ENCODE measurements at places on chromosomes 6 and 20.

- no peak for DNase-seq
These were observed 68.5 kb upstream of the FOXO3 start for GRCh38 chr6:108492131-108492766.

GRCh38 chr6:74936886-74937285, 269.0 kb downstream of the COL12A1 start:
- DNase-seq = no peak

GRCh38 chr6:19410481-19410880, 426.7 kb upstream of the ID4 start:
- DNase-seq = no peak

- DNase-seq = no peak
These were observed 762.1 kb upstream of the CHD6 start for GRCh38 chr20:42380287-42380686.

DNA sequence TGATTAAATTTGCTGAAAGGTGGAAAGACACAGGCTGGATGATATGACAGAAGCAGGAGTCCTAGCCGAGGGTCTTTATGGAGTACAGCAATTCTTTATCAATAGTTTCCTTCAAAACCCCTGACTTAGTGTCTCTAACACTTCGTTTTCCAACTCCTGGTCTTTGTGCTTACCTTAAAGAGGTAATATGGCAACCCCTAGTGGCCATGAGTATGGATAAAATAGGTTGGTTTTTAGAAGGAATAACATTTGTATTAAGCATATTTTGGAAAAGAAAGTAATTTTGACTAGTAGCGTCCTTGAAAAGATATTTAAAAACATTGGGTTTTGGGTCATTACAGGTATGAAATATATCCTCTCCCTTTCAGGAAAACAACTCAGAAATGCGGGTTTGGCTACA, 51.9 kb downstream of the VGLL2 start:
- DNase-seq = no peak

GRCh38 chr6:110622912-110623578, 146.6 kb upstream of the SLC22A16 start:
- DNase-seq = no peak

GRCh38 chr6:136015531-136015930, 164.0 kb downstream of the PDE7B start:
- DNase-seq = no peak

All from CD8-positive, alpha-beta memory T cell (primary cell).